ENCODE measurements at places on chromosomes 1 and 21.

DNA sequence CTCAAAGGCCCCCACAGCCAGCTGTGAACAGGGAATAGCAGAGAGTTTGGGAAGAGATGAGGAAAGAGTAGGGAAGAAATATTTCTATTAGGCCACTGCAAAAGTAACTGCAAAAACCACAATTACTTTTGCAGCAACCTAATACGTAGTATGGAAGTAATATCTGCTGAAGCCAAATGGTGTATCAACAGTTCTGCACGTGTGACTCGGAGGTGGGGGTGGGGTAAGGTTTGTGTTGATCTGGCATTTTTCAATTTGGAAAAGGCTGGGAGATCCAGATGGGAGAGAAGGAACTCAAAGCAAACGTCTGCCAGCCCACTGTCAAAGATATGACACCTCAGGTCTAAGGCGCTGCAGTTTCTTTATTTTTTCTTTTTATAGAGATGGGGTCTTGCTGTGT, 11.1 kb upstream of the ZNF436 start:
- DNase-seq, result no peak

GRCh38 chr1:109658533-109659042, 2.7 kb downstream of the GSTM4 start:
- DNase-seq, result peak; percentile 15

GRCh38 chr1:187634940-187635339, 806.2 kb downstream of the PLA2G4A start:
- no peak for DNase-seq

DNA sequence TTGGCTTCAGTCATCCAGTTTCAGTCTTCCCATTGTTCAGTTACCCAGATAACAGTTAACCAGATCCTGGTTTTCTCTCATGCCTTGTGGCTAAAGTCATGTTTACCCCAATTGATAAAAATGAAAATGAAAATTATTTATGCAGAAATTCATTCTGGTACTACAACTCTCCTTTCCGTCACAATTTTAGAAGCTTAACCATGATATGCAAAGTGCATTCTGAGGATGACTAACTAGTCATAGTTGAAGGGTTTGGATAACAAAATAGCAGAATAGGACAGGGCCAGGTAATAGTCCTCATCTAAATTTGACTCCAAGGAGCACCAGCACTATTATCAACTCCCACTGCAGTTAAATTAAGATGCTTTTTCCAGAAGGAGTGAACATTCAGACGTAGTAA, 94.7 kb downstream of the NTMT2 start:
- no peak for DNase-seq

GRCh38 chr1:227798078-227798802, 17.2 kb upstream of the PRSS38 start:
- DNase-seq, result no peak

- DNase-seq, result no peak
Observed at GRCh38 chr1:118147522-118147921, 37.5 kb downstream of the SPAG17 start.

GRCh38 chr1:208499601-208500000, 255.4 kb upstream of the PLXNA2 start:
- DNase-seq, result no peak

GRCh38 chr1:102420034-102420433, 423.3 kb upstream of the OLFM3 start:
- no peak for DNase-seq

DNA sequence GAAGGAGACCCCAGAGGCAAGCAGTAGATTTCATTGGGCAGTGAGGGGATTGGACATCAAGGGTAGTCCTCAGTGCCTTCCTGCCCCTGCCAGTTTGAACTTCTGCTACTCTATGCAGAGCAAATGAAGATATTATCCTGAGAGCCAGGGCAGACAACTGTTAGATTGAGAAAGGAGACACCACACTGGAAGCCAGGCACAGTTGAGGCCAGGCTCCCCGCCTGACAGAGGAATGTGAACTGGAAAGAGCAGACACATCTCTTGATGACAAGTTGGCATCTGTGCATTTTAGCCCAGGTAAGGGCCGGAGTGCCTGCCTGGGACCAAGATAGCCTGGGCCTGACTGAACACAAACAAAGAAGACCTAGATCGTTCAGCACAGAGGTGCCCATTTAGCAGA, 16.0 kb downstream of the SH3BGR start:
- DNase-seq, result no peak

DNA sequence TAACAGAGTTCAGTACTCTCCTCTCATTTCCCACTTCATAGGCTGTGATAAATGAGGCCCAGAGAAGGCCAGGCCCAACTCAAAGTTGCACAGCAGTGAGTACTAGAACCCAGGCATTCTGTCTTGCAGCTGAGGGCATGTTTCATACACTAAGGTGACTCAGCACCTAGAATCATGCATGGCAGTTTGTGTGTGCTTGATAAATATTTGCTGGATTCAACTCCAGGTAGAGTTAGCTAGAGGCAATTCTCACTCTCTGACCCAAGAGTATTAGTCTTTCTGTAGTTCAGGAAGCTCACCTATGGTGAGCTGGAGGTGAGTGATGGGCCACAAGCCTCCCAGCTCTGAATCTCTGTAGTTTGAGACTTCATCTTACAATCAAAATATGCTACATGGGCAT, 10.7 kb downstream of the NKAIN1 start:
- DNase-seq, result no peak

GRCh38 chr1:68873144-68873543, 376.3 kb upstream of the DEPDC1 start:
- no peak for DNase-seq

DNA sequence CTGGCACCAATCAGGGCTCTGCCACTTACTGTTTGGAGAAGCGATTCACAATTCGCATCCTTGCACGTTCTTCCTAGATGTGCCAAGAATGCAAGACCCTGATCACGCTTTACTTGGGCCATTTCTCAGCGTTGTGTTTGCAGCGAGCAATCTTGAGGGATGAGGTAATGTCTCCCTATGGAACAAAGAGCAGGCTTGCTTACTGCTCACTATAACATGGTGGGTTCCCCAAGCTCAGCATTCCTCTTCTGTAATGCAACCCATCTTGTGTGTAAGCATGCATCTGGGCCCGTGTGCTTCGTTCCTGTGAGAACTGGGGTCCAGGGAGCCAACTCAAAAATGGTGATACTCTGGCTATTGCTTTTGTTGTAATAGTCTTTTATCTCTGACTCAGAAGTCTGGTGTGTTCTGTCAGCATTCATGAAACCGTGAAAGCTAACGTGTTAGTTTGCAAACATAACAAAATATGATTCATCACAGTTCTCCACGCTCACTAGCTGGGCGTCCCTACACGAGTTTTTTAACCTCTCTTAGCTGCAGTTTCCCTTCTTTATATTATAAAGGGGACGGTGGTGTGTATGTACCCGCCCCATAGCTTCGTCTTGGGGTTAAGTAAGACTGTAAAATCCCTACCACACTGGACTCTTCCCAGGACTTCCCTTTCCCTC, 33.3 kb downstream of the DNTTIP2 start:
- DNase-seq, result no peak

DNA sequence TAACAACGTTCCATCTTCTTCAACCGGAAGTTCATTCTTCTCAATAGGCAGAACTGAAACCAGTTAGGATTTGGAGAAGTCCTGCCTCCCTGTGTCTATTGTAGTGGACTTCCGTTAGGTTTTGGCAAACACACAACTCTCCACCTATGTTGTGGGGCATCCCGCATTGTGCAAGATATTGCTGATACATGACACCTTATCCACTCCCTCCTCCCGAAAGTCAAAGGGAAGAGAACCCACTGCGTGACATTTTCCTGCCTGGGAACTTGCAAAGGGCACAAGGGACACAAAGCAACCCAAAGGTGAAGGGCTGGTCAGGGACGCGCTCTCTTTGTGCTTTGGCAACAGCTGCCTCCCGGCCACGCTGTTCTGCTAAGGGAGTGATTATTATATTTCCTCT, 164.8 kb downstream of the TPR start:
- DNase-seq, result no peak

GRCh38 chr1:44693159-44693558, 18.6 kb downstream of the ARMH1 start:
- DNase-seq, result no peak

DNA sequence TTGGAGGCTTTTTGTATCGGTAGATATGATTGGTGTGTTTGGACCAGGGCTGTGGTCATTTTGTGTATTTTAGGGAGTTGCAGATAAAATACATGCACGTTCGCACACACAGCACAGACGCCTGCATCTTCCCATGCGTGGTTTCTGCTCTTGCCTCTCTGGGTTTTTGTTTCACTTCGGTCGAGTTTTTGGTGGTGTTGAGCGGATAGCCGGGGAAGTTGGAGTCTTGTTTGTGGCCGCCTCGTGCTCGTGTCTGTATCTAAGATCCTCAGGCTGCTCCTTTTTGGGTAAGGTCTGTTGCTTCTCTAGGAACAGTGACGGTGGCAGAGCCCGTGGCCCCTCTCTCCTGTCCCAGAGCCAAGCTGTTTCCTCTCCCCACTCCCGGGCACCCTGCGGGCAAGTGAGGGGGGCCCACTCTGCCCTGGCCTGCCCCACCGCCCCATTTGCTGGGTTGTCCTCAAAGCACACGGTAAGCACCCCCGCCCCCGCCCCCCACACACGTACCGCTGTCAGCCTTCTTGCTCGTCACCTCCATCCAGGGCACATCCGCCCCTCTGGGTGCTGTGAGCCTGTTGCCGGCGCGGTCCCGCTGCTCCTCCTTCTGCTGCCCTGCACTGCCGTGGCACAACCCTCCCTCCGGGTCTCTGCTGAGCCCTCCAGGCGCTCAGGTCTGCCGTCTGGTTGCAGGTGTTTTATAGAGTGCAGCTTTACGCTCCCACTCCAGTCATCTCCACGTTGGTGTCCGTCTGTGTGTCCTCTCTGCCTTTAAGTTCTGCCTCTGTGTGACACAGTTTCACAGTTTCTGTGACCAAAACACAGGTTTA, 51.9 kb downstream of the AGPAT3 start:
- DNase-seq, result peak; percentile 20

- peak; percentile 67 for DNase-seq
Observed at GRCh38 chr1:172745014-172745413, 86.1 kb downstream of the FASLG start.

DNA sequence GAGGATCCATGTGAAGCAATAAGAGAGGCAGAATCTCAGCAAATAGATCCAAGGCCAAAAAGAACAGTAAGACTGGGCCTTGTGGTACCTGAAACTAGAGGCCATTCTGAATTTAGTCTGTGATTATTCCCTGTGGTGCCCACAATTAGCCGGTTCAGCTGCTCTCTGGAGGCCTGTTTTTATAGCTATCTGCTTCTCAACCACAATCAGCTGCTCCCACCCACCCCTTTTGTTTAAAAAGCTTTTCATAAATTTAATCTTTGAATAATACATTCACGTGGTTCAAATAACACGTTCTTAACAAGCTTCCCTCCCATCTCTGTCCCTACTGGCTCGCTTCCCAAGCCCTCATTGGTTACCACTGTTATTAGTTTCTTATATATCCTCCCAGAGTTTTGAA, 18.0 kb downstream of the UBE2T start:
- DNase-seq, result no peak

DNA sequence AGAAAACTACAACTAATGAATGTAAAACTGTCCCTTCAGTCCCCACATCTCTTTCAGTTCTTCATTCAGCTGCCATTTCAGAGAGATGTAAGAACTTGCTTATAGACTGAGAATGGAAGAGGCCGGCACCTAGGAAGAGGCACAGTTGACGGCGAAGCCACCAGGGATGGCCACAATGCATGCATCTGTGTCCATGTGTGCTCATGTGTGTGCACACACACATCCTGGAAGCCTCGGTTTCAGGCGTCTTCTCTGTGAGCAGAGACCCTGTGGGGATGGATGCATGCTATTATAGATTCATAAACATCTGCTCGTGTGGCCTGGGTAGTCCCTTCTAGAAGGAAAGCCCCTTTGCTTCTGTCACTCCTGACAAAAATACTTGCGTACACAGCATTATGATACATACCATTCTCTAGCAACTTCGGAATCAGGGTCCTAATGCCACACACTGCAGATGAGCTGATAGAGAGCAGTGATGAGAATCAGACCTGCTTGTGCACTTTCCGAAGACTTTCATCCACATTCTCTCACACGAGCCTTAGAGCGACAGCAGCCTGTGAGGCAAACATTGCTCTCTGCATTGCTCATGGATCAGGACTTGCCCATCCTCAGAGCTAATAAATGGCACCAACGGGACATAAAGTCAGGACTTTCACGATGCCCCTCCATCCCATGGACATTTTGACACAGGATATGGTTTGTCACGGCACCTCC, 12.4 kb upstream of the GPR61 start:
- DNase-seq, result no peak

DNA sequence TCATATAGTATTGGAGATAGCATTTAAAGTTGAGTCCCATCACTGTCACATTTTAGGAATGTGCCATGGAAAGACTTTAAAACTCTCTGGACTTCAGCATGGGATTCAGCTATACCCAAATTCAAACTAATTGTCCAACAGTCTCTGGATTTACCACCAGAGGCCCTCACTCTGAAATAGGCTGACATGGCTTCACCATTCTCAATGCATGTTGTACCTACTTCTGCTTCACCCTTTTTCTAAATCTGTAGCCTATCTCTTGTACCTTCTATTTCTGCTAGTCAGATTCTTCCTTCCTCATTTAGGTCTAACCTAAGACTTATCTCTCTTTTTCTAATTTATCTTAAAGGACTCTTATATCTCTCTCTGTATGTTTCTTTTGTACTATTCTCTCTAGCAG, 512.7 kb upstream of the ZRANB2 start:
- peak; percentile 3 for DNase-seq

DNA sequence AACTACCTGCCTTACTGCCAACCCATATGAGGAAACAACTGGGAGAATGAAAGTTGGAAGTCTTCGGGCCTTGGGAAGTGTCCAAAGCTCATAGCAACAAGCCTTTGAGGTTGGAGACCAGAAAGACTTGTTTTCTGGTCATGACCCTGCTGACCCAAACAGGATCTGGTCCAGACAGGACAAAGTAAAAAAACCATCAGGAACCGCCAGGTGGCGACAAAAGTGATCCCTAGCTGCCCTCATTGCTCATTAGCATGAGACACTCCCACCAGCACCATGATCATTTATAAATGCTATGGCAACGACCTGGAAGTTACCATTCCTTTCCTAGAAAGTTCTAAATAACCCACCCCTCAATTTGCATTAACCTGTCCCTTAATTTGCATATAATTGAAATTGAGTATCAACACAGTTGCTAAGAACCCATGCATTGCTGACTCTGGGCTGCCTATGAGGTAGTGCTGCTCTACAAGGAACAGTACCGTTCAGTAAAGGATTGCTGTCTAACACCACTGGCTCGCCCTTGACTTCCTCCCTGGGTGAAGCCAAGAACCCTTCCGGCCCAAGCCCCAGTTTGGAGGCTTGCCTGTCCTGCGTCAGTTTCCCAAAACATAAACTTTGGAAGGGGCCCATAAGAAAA, 89.0 kb downstream of the URB2 start:
- no peak for DNase-seq

All from GDM1 (cell line).